NCI-H2081 treated with DMSO at 0.1 percent for 48 hours (cell line): ENCODE measurements at places on chromosomes 12 and 14.

DNA sequence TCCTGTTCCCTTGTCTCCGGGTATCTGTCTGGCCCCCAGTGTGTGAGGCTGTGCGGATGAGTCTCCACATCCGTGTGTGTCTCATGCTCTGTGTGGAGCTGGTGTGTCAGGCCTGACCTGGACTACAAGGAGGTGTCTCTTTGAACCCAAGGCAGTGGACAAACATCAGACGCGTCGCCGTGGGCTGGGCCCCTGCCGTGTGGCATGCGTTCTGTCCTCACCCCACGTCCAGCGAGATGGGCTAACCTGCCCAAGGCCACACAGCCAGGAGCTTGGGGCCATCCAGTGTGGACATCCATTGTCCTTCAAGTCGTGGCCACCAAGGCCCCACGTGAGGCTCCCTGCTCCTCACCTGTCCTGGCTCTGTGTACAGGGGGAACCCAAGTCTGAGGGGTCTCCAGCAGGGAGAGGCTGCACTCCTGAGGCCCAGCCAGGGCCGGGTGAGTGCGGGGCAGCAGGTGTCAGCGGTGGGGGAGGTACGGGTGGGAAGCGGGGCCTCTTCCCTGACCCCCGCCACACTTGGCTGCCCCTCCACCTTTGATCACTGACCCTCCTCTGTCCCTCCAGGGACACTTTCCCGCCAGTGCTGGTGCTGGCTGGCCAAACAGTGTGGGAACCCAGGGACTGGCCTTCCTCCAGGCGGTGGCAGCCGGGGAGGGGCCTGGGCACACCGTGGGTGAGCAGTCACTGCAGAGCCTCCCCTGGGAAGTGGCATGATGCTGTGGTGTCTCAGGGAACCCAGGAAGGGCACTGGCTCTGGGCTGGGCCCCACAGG, 48.5 kb downstream of the CYP46A1 start:
- no peak for DNase-seq

GRCh38 chr12:118527310-118527709, 151.0 kb downstream of the SUDS3 start:
- DNase-seq, result no peak

DNA sequence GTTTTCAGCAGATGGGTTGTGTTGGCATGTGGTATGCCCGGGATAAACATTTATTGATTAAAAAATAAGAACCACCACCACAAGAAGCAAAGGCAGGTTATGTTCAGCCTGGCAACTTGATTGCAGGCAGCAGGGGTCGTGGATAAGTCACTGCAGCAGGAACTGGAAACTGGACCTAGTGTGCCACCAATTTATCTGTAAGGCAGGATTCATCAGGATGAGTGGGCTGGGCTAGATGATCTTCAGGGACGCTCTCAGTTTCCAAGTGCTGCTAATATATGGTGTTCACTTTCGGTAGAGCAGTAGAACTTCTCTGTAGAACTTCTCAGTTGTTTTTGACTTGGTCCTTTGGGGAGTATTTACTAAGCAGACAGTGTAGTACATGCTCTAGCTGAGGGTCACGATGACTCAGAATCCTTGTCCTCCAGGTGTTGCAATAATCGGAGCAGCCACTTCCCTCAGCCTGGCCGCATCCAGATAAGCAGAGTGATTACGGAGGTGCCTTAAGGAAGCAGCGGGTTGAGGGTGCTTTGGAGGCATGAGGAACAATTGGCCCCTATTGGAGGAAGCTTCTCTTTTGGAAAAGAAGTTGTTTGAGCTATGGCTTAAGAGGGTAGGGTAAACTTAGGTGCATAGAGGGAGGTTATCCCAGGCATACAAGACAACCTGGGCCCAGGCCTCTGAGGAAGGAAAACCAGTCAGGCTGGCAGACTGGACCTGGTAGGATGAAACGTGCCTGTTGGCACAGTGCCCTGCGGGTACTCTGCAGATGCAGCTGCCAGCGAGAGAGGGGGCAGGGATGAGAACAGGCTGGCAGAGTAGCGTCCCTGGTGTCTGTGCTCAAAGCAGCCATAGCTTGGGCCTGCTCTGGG, 104.0 kb downstream of the GPR135 start:
- DNase-seq, result peak; percentile 14

- no peak for DNase-seq
Observed at GRCh38 chr12:1668833-1669543, 21.9 kb upstream of the ADIPOR2 start.

DNA sequence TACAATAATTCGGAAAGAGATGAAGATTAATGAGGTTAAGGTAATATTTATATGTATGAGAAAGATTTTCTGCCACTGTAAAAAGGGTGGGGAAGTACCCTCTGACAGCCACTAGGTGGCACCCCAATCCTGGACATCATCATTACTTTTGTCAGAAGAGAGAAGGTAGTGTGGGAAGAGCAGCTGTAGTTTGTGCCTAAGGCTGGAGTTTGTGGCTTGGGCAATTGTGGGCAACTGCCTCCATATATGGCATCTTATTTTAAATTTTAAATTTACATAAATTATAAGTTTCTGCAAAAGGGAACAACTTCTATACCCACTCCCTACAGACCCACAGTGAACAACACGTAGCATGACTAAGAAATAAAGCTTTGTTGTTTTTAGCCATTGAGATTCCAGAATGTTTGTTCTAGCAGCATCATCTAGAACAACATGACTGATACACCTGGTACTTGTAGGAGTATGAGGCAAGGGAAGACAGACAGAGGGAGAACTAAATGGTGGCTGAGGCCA, 34.4 kb upstream of the SYCP3 start:
- DNase-seq, result peak; percentile 14

GRCh38 chr14:35406506-35407305, 2.2 kb upstream of the NFKBIA start:
- DNase-seq, result no peak

GRCh38 chr12:38921025-38921677, 15.8 kb upstream of the CPNE8 start:
- DNase-seq, result no peak
